Bone marrow (tissue), 2 donors: ENCODE measurements at places on chromosomes 5 and 9.

- DNase-seq: peak; percentile 53
Observed at GRCh38 chr5:180070756-180071530, 616 bp downstream of the RNF130 start.

DNA sequence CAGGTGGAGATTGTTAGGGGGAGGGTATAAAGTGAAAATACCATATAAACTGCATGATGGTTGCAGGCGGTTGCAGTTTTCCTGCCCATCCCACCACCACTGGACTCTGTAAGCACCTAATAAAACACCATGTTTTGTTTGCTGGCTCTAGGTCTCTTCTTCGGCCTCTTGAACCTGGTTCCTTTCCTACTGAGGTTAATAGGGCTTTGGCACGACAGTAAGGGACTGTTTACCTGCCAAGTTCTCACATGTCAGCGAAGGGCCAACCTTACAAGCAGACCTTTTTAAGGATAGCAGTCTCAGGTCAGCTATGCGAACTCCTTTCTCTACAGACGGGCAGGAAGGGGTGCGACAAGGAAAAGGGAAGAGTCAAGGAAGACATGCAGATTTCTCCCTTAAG is 3.4 kb upstream of the RFESD start:
- DNase-seq: no peak

- no peak for DNase-seq
Observed at GRCh38 chr9:126205845-126206498, 120.7 kb upstream of the MVB12B start.

DNA sequence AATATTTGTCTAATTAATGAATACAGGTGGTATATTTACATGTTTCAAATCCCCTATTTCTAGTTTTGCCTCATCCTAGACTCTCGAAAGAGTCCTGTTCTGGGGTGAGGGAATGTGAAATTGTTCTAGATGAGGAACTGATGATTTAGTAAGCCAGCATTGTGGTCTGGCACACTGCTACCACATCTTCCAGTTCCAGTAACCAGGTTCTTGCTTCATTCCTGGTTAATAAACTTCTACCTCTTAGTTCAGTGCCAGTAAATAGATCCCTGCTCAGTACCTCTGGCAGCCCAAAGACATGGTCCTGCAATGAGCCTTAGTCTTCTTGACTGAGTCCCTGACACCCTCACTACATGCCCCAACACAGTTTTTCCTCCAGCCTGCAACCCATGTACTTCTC is 207.7 kb downstream of the SREK1 start:
- DNase-seq: peak; percentile 29

- no peak for DNase-seq
Observed at GRCh38 chr9:82117026-82117811, 128.6 kb downstream of the SPATA31D1 start.

DNA sequence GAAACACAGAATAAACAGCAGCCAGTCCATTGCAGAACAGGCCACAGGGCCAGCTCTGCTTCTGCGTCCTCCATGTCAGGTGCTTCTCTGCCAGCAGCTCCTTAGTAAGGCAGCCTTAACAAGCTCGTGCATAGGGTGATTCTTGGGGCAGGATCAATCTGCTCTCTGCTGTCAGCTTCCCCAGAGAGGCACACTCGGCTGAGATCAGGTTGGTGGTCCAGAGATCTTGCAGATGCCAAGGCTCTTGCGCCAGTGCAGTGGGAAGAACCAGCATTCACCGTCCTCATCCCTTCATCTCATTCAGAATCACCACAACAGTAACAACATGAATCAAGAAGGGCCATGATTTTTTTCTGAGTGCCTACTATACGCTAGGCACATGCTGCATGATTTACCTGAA is 49.0 kb upstream of the ALDH1B1 start:
- DNase-seq: no peak

DNA sequence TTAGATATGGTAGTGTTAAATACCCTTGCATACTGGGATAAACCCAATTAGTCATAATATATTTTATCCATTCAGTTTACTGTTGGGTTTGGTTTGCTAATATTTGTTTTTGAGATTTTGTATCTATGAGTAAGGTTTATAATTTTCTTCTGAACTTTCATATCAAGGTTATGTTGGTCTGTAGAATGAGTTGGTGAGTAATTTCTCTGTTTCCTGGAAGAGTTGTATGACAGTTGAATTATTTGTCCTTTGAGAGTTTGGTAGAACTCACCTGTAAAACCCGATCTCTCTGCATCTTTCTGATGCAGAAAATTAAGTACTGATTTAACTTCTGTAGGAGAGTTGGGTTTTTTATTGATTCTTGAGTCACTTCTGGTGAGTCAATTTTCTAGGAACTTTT is 20.4 kb downstream of the DDX4 start:
- DNase-seq: no peak

DNA sequence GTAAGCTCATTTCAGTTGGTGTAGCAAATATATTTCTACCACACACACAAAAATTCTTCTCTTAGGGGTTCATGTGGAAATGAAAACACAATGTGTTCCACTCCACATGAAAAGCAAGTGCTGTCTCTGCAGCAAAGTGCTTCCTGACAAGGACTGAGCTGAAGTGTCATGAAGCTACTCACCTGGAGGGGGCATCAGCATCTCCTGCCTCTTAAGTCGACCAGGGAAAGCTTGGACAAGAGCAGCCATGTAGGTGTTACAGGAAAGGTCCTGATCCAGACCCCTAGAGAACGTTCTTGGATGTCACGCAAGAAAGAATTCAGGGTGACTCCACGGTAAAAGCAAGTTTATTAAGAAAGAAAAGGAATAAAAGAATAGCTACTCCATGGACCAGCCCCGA is 62.8 kb downstream of the SV2C start:
- DNase-seq: no peak

- DNase-seq: no peak
Observed at GRCh38 chr5:532521-533242, 8.4 kb upstream of the SLC9A3 start.

DNA sequence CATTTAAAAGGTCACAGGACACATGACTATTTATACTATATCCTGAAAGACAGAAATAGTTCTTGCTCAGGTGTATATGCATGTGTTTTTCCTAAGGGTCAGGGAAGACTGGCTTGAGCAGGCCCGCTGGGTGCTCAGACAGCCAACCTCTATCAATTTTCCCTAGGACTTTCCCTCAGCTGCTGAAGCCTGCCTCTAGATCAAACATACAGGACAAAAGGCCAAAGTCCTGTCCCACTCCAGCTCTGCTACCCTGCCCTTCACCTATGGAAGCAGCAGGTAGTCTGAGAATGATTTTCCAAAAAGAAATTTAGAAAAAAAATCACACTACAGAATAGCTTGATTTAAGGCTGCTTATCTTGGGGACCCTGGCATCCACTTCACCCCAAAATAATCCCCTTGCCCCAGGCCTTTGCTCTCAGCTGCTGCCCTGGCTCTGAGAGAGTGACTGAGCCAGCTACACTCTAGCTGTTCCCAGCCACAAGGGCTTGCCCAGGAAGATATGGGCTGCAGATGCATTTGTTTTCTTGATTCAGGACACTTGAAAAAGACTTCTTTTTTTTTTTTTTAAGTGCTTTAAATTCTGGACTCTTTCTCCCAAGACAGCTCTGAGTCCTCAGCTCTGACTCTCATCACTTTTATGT is 42.5 kb downstream of the KLHL3 start:
- DNase-seq: no peak

DNA sequence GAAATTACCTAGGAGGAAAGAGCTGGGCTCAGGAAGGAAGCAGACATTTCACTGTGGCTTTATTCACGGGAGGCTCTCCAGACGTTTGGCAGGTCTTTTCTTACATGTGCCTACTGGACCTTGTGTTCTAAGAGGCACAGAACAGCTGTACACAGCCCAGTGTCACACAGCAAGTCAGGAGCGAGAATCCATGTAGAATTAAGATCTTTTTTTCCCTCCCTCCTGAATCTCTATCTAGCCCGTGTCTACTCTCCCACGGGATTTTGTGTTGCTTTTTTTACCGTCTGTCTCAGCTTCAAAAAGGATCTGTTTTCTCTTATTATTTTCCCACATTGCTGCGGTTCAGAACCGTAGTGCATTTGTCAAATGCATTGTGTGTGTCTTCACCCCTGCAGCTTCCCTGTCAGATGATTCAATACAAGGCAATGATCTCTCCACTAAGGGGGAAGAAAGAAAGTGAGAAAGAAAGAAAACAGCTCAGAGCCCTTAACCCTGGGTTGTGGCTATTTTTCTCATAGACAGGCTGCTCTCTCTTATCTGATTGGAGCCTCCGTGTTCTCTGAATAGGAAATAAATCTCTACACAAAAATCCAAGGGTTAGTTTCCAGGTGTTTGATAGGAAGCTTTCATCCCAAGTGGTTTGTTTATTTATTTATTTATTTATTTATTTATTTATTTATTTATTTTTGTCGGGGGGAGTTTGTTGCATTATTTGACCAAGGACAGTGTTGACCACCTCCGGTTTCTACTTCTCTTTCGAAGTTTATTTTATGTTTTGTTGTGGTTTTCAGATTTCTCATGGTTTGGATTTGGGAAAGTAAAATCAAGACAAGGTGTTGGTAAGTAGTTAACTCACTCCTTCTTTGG is 191.0 kb downstream of the NTRK2 start:
- DNase-seq: no peak

DNA sequence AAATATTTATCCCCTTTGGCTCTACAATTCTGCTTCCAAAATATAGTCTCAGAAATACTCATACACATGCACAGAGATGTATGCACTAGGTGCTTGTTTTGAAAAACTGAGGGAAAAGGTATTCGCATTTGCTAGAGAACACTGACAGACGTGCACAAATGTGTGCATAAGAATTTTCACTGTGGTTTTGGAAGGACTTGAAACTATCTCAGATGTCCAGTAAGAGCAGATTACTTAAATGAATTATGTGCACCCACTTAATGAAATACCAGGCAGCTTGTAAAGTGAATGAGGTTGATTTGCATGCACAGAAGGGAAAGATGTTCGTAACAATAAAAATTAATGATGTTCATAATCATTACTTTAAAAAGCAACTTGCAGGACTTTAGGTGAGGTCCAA is 48.4 kb downstream of the SEC61B start:
- no peak for DNase-seq

DNA sequence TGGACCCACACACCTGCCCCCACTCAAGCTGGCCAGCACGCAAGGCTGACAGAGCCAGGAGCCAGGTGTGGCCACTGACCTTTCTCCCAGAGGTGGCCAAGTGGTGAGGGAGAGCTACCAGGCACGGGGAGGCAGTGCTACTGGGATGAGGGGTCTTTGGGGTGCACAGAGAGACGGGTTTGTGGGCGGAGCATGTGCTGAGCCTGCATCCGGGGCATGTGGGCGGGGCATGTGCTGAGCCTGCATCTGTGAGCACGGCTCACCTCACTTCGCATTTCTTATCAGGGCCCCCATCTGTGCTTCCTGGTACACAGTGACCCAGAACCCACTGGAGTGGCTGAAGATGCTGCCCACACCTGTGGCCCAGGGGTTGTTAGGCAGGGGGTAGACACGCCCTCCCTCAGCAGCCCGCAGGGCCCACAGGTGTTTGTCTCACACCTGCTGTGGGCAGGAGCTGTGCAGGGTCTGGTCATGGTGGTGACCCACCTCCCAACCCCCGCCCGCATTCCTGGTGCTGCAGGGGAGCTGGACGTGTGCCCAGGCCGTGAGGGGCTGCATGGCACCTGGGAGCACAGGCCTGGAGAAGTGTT is 21.5 kb downstream of the CCDC187 start:
- DNase-seq: no peak

GRCh38 chr9:4489919-4490704 is at the start of gene SLC1A1:
Gene SLC1A1, plus strand, starts transcription at chr9:4490468. Its CDS starts 212 bp downstream, at chr9:4490680.
- no peak for DNase-seq

GRCh38 chr5:136979131-136979530 is 520.0 kb downstream of the SPOCK1 start:
- no peak for DNase-seq

GRCh38 chr9:78320875-78321496 is 24.1 kb downstream of the PSAT1 start:
- DNase-seq: no peak

- DNase-seq: no peak
Observed at GRCh38 chr9:137673886-137674285, 55.1 kb downstream of the EHMT1 start.

DNA sequence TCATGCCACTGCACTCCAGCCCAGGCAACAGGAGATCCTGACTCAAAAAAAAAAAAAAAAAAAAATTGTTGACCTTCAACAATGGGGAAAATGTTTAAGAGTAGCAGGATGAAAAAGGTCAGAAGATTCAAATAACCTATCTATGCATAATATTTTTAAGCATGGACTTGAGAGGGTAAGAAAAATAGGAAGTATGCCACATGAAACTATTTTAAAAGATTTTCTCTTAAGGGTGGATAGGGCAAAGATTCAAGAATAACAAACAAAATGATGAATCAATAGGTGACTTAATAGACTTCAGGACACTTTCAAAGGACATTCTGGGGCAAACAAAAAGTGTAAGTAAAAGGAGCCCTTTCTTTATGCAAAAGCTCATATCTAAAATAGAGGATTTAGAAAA is 3.2 kb downstream of the TEX48 start:
- no peak for DNase-seq

GRCh38 chr5:97231025-97231636 is 48.1 kb upstream of the RIOK2 start:
- peak; percentile 59 for DNase-seq

DNA sequence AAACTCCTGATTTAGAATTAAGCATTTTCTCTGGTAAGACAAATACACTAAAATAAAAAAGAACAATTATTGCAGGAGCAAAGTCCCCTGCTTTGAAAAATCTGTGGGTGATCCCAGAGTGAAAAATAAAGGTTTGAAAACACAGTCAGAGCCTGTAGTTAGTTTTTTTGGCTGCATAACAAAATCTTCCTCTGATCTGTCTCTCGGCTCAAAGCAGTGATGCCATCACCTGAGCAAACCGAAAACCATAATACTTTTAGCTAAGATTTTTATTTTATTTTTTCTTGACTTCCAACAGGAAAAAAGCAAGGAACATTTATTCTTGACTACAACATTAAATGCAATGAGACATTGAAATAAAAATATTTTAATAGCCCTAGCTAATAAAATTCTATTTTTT is 1.2 kb downstream of the CDH18 start:
- no peak for DNase-seq

DNA sequence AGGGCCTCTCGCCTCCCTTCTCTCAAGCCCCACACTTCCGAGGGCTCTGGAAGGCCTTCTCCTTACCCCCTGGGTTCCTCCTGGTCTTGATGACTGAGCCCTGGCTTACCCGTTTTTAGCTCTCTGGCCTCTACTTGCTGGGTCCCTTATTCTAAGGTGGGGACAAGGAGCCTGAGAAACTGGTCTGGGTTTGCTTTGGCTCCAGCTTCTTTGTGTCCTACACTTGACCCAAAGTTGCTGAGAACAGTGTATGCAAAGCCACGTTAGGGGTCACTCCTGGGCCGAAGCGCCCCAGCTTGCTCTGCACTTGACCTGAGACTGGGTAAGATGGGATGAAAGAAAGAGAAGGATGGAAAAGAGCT is 788 bp downstream of the ZNF346 start:
- DNase-seq: no peak

GRCh38 chr9:103261951-103262350 is 266.8 kb downstream of the CYLC2 start:
- no peak for DNase-seq

DNA sequence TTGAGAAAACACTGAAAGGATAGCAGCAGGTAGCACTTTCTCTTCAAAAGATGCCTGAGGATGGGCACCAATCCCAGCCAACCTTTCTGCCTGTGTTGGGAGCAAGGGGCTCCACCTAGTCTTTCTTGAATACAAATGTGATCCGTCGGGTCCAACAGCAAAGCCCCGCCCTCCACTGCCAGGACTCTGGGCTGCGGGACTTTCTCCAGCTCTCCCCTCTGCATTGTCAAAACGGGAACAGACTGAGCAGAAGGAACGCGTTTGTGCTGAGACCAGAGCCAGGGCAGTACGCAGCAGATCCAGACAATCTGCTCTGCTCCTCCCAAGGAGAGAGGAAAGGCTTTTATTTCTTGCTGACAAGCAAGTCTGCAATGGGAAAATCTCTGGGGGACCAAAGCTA is 139.7 kb downstream of the SEC61B start:
- no peak for DNase-seq
